ENCODE measurements at places on chromosomes 2 and 18.

DNA sequence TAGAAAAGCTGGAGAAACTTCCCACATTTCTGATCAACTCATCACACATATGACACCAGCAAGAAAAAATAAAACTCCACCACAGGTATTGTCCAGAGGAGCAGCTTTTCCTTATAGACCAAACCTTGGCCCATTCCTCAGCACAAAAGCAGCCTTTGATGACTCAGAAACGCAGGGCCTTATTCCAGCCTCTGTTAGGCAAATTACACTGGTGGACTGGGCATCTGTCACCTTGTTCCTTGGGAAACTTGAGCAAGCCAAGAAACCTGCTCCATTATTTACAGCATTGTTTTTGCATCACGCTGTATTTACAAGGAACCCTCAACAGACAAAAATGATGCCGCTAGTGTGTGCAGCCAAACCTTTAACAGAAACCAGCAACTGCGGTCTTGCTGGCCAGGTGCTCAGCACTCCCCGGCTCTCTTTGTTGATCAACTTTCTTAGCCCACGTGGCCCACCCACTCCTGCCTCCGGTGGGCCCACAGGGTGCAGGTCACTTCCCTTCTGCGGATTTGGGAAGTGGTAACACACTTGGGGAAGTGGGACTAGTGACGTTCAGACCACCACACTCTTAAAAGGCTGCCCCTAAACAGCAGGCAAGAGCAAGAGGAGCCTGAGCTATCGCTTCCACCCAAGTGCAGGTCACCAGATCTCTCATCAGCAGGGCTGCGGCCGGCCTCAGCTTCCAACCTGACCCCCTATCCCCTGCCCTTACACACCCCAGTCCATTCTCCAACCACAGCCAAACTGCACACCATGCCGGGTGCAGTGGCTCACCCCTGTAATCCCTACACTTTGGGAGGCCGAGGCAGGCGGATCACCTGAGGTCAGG lies 1.5 kb downstream of the AP1S3 start:
- no peak for DNase-seq

- DNase-seq = peak; percentile 15
These were observed 137.3 kb downstream of the TMEM131 start for GRCh38 chr2:97858442-97858841.

DNA sequence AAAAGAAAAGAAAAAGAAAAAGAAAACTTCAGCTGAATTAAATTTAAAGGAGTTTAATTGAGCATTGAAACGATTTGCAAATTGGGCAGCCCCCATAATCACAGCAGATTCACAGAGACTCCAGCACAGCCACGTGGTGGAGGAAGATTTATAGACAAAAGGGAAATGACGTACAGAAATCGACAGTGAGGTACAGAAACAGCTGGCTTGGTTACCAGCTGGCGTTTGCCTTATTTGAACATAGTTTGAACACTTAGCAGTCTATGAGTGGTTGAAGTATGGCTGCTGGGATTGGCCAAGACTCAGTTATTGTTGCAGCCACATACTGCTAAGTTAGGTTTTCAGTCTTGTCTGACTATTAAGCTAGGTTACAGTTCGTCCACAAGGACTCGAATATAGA lies 312.2 kb upstream of the SLC14A2 start:
- DNase-seq = no peak

DNA sequence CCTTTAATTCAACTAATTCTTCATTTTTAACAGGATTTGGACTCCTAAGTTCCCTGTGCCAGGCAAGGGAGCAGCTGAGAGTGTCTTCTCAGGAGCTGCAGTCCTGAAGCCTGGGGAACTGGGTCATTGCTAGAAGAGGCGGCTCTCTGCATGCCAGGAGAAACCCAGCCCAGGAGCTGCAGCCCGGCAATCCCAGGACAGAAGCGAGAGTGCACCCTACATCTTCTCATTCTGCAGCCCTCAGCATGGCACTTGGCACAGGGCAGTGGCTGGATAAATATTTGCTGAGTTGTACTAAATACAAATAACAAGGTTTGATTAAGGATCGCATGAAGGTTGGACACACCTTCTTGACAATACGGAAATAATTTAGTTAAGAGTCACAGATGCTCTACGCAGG lies 244.9 kb upstream of the PXDN start:
- DNase-seq = no peak

- no peak for DNase-seq
These were observed 106.1 kb upstream of the NETO1 start for GRCh38 chr18:72973841-72974240.

DNA sequence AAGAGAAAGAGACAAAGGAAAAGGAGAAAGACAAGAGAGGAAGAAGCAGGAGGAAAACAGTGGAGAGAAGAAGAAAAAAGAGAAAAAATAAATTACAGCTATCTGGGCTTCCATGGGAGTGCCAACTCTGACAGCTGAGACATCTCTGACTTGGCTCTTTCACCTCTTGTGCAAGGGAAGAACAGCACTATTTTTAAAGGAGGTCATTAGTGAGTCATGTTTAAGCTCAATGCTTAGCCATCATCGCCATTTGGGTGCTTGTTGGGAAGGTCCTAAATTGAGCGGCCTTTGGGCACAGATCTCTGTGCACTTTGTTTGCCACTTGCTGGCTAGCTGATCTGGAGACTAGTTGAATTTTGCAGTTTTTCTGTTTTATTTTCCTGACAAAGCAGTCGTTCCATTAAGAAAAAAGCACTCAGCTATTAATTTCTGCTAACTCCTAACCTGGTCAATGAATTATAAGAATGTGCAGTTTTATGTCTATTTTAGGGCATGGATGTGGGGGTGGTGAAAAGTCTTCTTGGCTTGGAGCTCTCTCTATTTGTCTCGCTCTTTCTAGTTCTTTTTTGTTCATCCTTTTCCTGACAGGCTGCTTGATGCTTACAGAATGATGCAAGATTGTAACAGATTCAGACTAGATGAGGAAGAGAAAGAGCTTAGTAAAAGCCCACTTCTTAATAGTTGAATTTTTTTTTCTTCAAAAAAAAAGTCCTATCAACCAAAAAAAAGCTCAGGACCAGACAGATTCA lies 231.5 kb downstream of the SLC8A1 start:
- no peak for DNase-seq

DNA sequence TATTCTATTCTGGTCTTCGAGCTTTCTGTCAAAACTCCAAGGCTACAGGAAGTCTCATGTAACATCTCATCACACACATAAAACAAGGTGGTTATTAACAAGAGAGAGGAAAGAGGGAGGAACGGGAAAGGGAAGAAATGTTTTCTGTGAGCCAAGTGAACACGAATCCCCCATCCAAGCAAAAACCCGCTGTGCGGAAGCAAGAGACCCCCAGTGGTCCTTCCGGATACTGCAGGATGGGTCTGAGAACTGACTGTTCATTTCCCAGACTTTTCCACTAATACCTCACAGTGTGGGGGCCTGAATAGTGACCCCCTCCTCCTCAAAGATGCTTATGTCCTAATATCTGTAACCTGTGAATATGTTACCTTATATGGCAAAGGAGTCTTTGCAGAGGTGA lies 19.0 kb upstream of the DIPK1C start:
- DNase-seq = peak; percentile 61

DNA sequence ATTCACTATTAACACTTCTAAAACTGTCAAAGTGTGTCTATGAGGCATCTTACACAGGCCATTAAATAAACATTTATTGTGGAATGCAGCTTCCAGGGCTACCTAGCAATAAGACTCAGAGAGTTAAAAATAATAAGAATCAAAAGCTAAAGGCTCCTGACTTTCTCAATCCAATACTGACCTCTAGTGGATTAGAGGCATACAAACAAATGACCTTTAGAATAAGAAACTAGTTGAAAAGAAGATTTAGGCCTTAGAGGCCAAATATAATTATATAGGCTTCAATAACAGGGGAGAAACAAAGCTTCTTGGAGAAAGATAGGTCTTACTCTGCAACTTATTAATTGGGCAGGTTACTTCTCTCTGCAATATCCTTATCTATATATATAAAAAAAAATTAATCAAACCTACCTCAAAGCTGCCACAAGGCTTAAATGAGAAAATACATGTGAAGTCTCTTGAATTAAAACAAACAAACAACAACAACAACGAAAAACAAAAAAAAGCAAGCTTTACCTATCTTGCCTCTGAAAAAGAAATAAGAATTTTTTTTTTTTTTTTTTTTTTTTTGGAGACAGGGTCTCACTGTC lies 246.1 kb downstream of the EXOC6B start:
- DNase-seq = peak; percentile 59

DNA sequence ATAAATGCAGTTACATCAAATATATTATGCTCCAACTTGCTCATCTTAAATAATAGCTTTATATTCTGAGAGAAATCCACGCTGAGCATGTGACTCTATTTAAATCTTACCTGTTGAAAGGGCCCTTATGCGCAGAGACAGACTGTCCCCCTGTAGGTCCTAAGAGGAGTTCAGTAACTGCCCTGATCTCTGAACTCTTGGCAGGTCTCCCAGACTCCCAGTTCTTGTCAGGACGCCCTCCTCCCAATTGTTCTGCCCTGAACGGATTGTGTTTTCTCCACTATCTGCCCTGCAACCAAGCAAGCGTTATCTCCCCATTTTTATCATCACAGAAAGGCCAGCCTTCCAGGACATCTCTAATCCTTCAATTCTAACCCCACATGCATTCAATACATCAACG lies 954.6 kb downstream of the TSN start:
- DNase-seq = no peak

GRCh38 chr18:49537232-49537896 lies 24.5 kb upstream of the LIPG start:
- DNase-seq = no peak

DNA sequence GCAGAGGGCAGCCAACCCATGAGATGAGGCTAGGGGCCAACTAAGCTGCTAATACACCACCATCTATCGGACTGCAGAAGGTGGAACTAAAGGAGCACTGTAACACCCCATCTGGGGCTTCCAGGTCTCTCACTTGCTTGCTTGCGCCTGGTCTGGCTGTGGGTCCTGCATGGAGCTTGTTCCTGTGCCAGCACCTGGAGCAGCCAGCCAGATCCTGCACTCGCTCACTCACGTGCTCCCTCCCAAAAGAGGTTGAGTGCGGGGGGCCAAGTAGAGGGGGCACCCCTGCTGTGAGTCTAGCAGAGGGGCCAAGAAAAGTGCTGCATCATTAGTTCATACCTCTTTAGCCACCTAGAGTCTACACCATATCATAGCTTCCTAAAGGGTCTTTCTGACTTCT lies 250.9 kb downstream of the LRRTM4 start:
- no peak for DNase-seq

DNA sequence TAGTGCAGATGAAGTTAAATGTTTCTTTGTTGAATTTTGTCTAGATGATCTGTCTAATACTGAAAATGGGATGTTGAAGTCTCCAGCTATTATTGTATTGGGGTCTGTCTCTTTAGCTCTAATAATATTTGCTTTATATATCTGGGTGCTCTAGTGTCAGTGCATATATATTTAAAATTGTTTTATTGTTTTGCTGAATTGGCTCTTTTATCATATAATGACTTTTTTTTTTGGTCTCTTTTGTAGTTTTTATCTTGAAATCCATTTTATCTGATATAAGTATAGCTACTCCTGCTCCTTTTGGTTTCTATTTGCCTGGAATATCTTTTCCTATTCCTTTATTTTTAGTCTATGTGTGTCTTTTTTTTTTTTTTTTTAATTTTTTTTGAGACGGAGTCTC lies 79.2 kb downstream of the COMMD1 start:
- DNase-seq = no peak

- DNase-seq = no peak
These were observed 196.5 kb upstream of the THUMPD2 start for GRCh38 chr2:39975476-39976020.

GRCh38 chr18:25005541-25006403 lies 346.2 kb downstream of the ZNF521 start:
- DNase-seq = no peak

- DNase-seq = no peak
These were observed 454.5 kb downstream of the BCL11A start for GRCh38 chr2:60098996-60099395.

- DNase-seq = no peak
These were observed 24.0 kb downstream of the CROCC2 start for GRCh38 chr2:240930096-240930630.

DNA sequence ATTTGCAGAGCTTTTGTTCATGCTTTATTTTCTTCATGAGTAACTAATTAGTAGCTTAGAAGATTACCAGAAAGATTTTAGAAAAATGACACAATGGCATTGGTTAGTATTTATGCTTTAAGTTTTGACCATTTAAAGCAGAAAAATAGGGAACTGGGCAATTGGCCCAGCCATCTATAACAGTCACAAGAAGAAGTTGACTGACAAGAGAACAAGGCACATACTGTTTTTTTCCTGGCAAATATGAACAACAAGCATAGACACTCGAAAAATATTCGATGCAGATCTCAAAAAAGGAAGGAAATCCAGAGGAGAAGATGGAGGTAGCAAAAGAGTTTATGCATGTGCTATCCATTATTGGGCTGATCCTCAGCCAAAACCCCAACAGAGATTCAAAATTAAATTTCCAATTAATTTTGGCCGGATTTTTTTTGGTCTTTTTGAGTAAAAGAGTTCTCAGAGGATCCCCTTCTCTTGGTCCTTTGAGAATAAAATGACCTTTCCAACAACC lies 200.8 kb upstream of the SLC35G4 start:
- DNase-seq = no peak

DNA sequence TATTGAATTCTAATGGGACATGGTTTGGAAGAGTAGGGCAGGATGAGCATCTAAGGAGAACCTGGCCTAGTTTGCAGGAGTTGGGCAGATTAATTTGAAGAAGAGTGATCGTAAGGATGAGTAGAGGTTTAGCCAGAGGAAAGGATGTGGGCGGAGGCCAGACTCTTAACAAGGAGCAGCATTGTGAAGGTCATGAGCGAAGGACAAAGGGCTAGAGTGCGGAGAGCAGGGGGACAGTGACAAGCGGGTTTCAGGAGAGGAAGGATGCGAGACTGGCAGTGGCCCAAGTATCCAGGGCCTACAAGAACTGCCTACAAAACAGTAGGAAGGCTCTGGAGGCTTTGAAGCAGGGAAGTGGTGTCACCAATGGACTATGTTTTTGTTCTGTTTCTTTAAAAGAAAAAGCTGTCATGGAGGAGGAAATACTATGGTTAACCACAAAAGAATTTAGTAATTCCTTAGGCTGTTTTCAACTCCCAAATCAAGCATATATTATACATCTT lies 20.1 kb downstream of the SLC66A3 start:
- DNase-seq = no peak

DNA sequence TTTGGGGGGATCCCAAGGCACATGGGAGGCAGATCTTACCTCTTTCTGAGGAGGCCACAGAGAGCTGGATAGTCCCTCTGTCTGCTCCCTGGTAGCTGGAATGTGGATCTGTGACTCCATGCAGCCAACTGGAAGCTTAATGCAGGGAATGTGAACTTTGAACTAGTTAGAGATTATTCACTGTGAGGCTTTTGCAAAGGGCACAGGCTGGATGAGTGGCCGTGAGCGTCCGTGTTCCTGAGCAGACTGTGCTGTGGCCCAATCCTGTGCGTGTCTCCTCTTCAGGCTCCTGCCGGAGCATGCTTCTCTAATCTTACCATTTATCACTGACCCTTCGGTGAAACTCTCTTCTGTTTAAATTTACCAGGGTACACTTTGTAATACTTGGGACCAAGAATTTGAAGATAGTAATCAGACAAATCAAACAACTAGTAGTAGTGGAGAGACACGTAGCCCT lies 187.6 kb downstream of the PTPRM start:
- DNase-seq = no peak

GRCh38 chr2:241325257-241325656 lies 9.5 kb downstream of the SEPTIN2 start:
- DNase-seq = no peak

- DNase-seq = no peak
These were observed 309.1 kb upstream of the MAP2 start for GRCh38 chr2:209114588-209115240.

GRCh38 chr2:220586980-220587530 lies 959.6 kb downstream of the SLC4A3 start:
- DNase-seq = no peak

GRCh38 chr2:224832207-224832606 lies 116.0 kb upstream of the CCDC195 start:
- no peak for DNase-seq

All from NCI-H82 (cell line).